ENCODE measurements at places on chromosomes 2 and 18.

DNA sequence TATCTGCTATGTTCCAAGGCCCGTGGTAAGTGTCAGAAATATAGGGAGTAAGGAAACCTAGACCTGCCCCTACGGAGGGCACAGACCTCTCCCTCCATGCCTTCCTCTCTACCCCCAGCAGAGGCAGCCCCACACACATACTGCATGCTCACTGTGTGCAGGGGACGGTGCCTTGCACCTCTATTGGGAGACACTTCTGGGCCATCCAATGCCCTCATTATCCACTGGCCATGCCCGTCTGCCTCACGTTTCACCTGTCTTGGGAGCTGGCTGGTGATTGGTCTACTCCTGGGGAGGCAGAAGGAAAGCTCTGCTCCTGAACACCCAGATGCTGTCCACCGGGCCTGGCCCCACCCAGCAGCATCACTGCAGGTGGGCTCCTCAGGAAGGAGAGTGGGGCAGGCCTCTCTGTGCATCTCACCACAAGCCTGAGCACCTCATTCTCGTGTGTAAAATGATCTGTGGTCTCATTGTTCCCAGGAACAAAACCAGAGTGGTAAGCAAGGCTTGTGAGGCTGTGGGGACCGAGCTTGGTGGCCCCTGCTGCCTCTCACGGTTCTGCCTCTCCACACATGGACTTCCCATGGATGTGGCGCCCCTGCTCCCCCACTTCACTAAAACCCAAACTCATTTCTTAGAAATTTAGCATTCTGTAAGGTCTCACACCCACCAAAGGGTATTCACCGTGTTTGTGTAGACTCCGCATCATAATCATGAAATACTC, 312.5 kb upstream of the HS6ST1 start:
- no peak for DNase-seq

DNA sequence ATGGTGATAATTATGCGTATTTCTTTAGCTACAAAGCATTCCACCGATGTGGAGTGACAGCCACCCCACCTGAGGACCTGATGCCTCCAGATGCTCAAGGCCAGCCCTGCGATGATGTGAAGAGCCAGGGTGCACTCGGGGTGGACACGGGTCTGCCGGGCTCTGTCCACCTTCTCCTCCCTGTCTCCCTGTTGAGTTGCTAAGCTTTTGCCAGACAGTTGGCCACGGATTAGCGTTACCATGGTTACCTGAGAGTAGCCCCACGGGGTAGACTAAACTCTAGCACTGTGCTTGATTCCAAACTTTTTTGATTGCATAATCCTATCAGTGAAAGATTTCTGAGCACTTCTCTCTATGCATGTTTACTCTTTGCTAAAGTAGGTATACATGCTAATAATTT, 86.2 kb downstream of the SMIM21 start:
- no peak for DNase-seq

- no peak for DNase-seq
Measured at GRCh38 chr2:65045651-65046050, 10.6 kb upstream of the CEP68 start.

DNA sequence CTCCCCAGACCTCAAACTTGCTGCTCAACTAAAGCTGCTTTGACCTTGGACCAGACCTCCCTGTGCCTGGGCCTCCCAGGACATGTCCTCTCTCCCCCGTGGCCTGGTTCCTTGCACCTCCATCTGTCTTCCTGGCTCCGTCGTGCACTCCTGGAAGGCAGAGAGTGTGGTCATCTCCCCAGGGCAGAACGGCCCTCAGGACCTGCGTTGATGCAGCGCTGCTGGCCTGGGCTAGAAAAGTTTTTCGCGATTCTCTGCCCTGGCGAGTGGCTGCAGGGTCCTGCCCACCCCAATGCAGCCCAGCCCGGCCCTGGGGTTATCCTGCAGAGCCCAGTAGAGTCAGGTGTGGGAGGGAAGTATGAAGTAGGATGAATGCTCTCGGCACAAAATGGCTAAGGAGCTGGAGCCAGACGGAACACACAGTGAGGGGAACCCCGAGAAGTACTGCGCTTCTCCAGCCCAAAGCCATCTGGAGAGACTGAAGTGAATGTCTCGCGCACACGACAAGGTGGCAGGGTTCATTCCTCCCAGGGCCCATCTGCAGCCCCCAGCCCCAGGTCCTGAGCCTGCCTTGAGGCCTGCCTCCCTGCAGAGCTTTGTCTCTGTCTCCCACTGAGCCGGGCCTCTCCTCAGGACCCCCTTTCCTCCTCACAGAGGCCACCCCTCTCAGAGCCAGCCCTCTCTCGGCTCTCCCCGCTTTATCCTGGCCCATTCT, 41.7 kb downstream of the ATOH8 start:
- DNase-seq = no peak

- DNase-seq = no peak
Measured at GRCh38 chr2:8542381-8543059, 139.3 kb upstream of the ID2 start.

DNA sequence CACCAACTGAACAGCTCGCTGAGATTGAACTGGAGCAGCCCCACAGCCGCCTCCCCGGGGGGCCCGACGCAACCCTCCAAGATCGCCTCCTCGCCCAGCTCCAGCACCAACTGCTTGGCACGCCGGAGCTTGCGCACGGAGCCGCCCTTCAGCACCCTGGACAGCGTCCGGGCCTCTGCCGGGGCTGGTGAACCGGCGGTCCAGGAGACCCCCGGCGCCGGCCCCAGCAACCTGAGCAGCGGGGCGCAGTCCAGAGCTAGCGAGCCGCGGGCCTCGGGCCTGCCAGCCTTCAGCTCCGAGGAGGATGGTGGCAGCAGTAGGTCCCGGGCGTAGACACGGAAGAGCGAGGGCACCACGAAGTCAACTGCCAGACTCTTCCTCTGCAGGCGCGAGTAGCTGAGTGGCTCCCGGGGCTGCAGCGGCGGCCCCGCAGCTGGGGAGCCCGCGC, 1.2 kb downstream of the ALK start:
- DNase-seq = no peak

GRCh38 chr2:207219676-207220501, 54.1 kb upstream of the KLF7 start:
- no peak for DNase-seq

DNA sequence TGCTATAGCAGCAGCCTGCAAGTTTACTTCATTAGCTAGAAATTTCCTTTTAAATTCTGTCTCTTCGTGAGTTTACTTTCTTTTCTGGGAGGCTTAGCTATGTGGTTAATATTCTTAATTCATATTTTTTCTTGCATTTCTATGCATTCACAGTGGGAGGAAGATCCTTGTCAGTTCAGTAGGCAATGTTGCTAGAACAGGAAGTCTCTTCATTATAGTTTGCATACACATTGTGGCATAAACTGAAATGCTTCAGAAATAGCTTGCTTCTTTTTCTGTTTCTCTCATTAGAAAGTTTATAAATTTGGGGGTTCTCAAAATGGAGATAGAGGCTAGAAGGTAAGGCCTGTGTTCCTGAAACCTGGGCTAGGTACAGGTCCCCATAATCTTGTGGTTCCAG, 8.1 kb upstream of the ARHGAP15 start:
- no peak for DNase-seq

- no peak for DNase-seq
Measured at GRCh38 chr2:19785867-19786266, 115.9 kb downstream of the TTC32 start.

- no peak for DNase-seq
Measured at GRCh38 chr2:63866009-63866709, 24.5 kb downstream of the UGP2 start.

DNA sequence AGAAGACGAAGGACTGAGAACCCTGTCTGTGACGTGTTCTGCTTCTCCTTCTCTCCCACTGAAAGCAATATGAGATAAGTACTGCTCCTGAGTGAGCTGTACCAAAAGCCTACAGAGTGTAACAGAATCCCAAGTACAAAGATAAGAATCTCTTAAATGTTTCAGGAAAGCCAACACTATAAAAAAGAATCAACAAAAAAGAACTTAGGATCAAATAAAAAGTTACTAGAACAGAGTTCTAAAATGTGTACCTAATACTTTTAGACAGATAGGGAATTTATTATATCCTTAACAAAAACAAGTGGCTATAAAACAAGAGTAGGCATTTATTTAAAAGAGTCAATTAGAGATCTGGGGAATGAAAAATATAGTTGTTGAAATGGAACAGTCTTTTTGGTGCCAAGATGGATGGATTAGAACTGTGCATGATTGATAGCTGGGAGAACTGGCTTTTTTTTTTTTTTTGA, 49.0 kb downstream of the NCOA1 start:
- no peak for DNase-seq

DNA sequence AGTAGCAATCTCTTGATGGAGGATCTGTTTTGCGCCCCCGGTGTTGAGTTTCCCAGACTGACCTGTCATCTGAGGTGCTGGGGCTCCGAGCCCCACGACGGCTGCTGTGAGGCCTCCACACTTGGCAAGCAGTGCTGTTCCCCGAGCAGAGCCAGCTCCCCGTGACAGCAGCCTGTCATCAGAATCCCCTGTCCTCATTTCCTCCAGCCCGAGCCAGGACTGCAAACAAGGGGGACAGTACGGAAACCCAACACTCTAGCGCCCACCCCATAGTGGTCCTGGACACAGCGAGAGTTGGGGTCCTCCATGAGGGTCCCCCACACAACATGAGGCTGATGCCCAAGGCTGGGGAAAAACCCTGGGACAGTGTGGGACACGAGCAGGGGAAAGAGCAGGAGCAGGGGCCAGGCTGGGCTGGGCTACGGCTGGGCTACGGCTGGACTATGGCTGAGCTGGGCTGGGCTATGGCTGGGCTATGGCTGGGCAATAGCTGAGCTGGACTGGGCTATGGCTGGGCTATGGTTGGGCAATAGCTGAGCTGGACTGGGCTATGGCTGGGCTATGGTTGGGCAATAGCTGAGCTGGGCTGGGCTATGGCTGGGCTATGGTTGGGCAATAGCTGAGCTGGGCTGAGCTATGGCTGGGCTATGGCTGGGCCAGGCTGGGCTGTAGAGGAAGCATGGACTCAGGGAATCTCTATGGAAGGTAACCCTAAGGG, 1.5 kb upstream of the KLHL30 start:
- DNase-seq = no peak

DNA sequence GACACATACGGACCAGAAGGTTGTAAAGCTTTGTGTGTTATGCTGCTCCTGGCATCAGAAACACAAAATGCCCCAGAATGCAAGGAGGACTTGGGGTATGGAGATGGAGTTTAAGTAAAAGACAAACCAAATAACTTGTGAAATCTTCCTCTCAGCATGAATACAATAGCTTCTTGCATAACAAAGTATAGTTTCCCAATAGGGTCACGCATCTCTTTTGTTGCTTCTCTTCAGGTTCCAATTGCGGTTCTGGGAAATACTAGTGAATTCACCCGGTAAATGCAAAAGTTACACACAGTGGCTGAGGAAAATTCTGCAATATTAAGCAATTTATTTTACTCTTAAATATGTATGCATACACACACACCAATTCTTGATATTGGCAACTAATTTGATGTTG, 339.2 kb upstream of the EPHA4 start:
- no peak for DNase-seq

GRCh38 chr2:149122516-149122915, 84.0 kb downstream of the LYPD6B start:
- no peak for DNase-seq

GRCh38 chr2:23524261-23524706, 139.3 kb downstream of the KLHL29 start:
- no peak for DNase-seq

DNA sequence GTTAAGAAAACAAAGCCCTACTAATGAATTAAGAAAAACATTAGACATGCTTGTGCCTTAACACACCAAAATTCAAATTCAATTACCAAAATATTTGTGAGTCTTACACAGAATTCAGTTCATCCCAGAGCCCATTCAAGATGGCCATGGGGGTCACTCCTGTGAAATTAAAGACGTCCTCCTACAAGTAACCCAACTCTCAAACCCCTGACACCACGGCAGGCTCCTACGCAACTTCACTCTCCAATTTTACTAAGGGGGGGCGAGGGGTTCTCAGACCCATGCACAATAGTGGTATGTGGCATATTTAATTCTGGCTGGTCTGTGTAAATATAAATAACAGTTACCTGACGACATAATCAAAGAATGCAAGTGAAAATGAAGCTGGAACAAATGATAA, 5.0 kb downstream of the ZNF516 start:
- no peak for DNase-seq

- no peak for DNase-seq
Measured at GRCh38 chr2:85185431-85185940, 52.3 kb downstream of the TCF7L1 start.

DNA sequence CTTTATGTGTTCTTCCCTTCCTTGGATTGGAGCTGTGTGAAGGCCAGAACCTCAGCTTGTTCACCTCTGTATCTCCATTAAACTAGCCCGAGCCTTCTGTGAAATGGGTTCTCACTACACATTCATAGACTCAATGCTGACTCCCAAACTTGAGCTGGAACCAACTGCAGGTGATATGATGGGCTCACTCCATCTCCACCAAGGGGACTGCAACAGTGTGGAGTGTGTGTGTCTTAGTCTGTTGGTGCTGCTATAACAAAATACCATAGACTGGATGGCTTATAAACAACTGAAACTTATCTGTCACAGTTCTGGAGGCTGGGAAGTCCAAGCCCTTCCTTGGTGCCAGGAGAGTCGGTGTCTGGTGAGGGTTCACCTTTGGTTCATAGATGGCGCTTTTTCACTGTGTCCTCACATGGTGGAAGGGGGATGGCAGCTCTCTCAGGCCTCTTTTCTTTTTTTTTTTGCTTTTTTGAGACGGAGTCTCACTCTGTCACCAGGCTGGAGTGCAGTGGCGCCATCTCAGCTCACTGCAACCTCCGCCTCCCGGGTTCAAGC, 94.2 kb upstream of the MAP4K3 start:
- no peak for DNase-seq

DNA sequence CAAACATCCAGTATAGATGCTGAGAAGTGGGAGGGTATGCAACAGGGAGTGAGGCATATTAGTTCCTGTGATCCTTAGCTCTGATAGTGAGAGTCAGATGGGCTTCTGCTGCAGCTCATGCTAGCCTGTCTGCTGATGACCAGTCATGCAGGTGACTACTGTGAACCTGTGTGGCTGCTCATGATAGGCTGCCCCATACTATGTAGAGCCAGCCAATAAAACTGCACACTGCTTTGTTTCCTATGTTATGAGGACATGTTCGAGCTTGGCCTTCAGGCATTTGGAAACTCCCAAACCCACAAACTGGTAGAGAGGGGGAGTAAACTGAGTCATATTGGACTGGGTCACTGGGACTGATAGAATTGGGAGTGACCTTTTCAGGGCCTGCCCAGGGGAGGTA, 20.1 kb upstream of the SERPINE2 start:
- no peak for DNase-seq

Data from stimulated activated CD8-positive, alpha-beta memory T cell treated with anti-CD3 and anti-CD28 coated beads, Interleukin-15, amount 100 ng/mL, for 24 hours (primary cell).